Epithelial cell of umbilical artery (primary cell): ENCODE measurements at places on chromosomes 1 and 21. TPM values are rescaled to one million over a fixed set of nuclear protein-coding genes. Genes with fewer than 3 reads are reported as not detected.

TNFSF4 gene
- total RNA-seq = 16.9 and 36.0 TPM in 2 replicates

DIO1 gene
- total RNA-seq = not detected in 2 replicates

RCOR3 gene
- total RNA-seq = 5.2 and 11.9 TPM in 2 replicates

SLFNL1 gene
- 0.46 TPM in 1 of 2 replicates, not detected in the other for total RNA-seq

KDF1 gene
- total RNA-seq = not detected in 2 replicates

CRYBG2 gene
- under 0.01 TPM in 1 of 2 replicates, not detected in the other for total RNA-seq

HLX gene
- total RNA-seq = 9.7 and 11.7 TPM in 2 replicates

ERMAP gene
- total RNA-seq = 3.9 and 5.0 TPM in 2 replicates

ST6GALNAC3 gene
- total RNA-seq = 17.9 and 28.0 TPM in 2 replicates

FNDC7 gene
- total RNA-seq = not detected in 2 replicates

KIF26B gene
- 0.32 and 0.61 TPM in 2 replicates for total RNA-seq

FBXO2 gene
- total RNA-seq = 0.32 and 0.91 TPM in 2 replicates

OLIG2 gene
- not detected in 2 replicates for total RNA-seq

TACSTD2 gene
- 0.65 and 6.1 TPM in 2 replicates for total RNA-seq

CLCA4 gene
- total RNA-seq = not detected in 2 replicates

ANGPTL1 gene
- total RNA-seq = 0.32 and 3.8 TPM in 2 replicates

DCST1 gene
- total RNA-seq = not detected in 2 replicates

HMCN1 gene
- 8.7 and 10.1 TPM in 2 replicates for total RNA-seq

ISG15 gene
- total RNA-seq = 302 and 2,072 TPM in 2 replicates

TEKT2 gene
- 0.15 and 0.32 TPM in 2 replicates for total RNA-seq

GJB4 gene
- total RNA-seq = not detected in 2 replicates

ADAMTS5 gene
- total RNA-seq = under 0.01 TPM in 2 replicates

HAO2 gene
- not detected in 2 replicates for total RNA-seq

CA14 gene
- total RNA-seq = not detected in 2 replicates

SEMA4A gene
- 0.65 and 1.8 TPM in 2 replicates for total RNA-seq

TBX15 gene
- not detected in 2 replicates for total RNA-seq

TCHH gene
- not detected in 2 replicates for total RNA-seq

RASAL2 gene
- 11.7 and 14.3 TPM in 2 replicates for total RNA-seq

ZNF593OS gene
- total RNA-seq = not detected in 2 replicates

PCAT6 gene
- total RNA-seq = 1.1 TPM in 1 of 2 replicates, not detected in the other

CXADR gene
- 26.6 and 54.3 TPM in 2 replicates for total RNA-seq

LCE1B gene
- not detected in 2 replicates for total RNA-seq

LIPI gene
- total RNA-seq = not detected in 2 replicates

OVAAL gene
- total RNA-seq = not detected in 2 replicates

KCNE2 gene
- not detected in 2 replicates for total RNA-seq

CDCP2 gene
- total RNA-seq = not detected in 2 replicates

MAP3K6 gene
- 6.4 and 6.5 TPM in 2 replicates for total RNA-seq

ZNF697 gene
- total RNA-seq = 22.6 and 23.1 TPM in 2 replicates

MPZL1 gene
- 91.6 and 115 TPM in 2 replicates for total RNA-seq

LEPR gene
- total RNA-seq = 11.4 and 24.0 TPM in 2 replicates

SLC9C2 gene
- 0.32 TPM in 1 of 2 replicates, not detected in the other for total RNA-seq

NBPF10 gene
- 0.65 and 0.91 TPM in 2 replicates for total RNA-seq

KRTAP11-1 gene
- total RNA-seq = not detected in 2 replicates

FCRL5 gene
- not detected in 2 replicates for total RNA-seq

JAM2 gene
- 0.15 and 0.65 TPM in 2 replicates for total RNA-seq

CDCA8 gene
- 12.0 and 15.3 TPM in 2 replicates for total RNA-seq

LHX8 gene
- not detected in 2 replicates for total RNA-seq

OR14K1 gene
- total RNA-seq = not detected in 2 replicates
